Neural crest cell (in vitro differentiated cells): ENCODE measurements at places on chromosomes 4 and X. TPM values are rescaled to one million over a fixed set of nuclear protein-coding genes. Genes with fewer than 3 reads are reported as not detected.

DNA sequence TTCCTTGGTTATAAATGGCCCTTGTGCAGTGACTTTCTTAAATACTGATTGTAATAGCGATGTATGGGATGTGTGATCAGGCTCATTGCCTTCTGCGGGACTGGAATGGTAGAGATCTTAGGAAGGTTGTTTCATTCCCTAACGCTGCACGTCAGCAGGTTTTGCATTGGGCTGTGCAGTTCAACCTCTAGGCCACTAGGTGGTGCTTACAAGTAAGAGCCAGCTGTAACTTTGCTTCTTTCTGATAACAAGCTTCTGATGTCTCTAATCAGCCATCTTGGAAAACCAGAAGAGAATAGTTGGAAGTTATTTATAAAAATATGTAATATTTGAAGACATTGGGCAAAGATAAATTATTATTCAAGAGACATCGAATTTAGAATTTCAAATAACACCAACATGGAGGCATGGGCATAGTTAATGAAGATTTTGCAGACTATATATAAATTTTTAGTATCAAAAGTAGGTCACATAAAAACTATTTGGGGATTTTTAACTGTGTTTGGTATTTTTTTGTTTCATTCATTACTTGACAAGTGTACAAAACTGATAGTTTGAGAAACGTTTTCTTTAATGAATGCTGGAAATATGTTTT lies 339.7 kb upstream of the PCDH7 start:
- peak; percentile 48 for DNase-seq

Gene AFF2
- 15.4 and 17.2 TPM in 2 replicates for total RNA-seq

Gene HHIP
- 1.3 and 1.8 TPM in 2 replicates for total RNA-seq

Gene CTAG1A
- total RNA-seq = not detected in 2 replicates
